ENCODE measurements at places on chromosomes 7 and 10. TPM values are rescaled to one million over a fixed set of nuclear protein-coding genes. Genes with fewer than 3 reads are reported as not detected.

The UBTD1 gene
- 15.8 TPM for total RNA-seq

The GOLGA7B gene
- total RNA-seq = under 0.01 TPM

The MMP21 gene
- total RNA-seq = not detected

The GATA3 gene
- not detected for total RNA-seq

The ZNF862 gene
- total RNA-seq = 6.2 TPM

The SH2B2 gene
- 2.9 TPM for total RNA-seq

The NUTM2D gene
- total RNA-seq = 1.1 TPM

The ITGB8 gene
- 11.8 TPM for total RNA-seq

The ZNF425 gene
- 2.2 TPM for total RNA-seq

The ABCB1 gene
- 0.20 TPM for total RNA-seq

The ELMO1 gene
- total RNA-seq = 1.4 TPM

The ATP6V0A4 gene
- not detected for total RNA-seq

The PAOX gene
- total RNA-seq = 4.8 TPM

The DGKB gene
- total RNA-seq = 0.37 TPM

The NUDT13 gene
- total RNA-seq = 2.9 TPM

The NANOS1 gene
- 0.73 TPM for total RNA-seq

The ANLN gene
- total RNA-seq = 173 TPM

The CLRN3 gene
- not detected for total RNA-seq

The ATOH7 gene
- total RNA-seq = under 0.01 TPM

The NEURL1 gene
- 0.39 TPM for total RNA-seq

The CYP3A4 gene
- total RNA-seq = not detected

The SP4 gene
- 4.8 TPM for total RNA-seq

The FKBP6 gene
- total RNA-seq = not detected

The SLC39A12 gene
- not detected for total RNA-seq

The ZNF487 gene
- 4.8 TPM for total RNA-seq

The SLC18A3 gene
- not detected for total RNA-seq

The CPVL gene
- 2.6 TPM for total RNA-seq

The NUB1 gene
- 27.6 TPM for total RNA-seq

The PTTG1IP2 gene
- total RNA-seq = not detected

The HPS6 gene
- total RNA-seq = 29.0 TPM

The GNG11 gene
- total RNA-seq = 74.1 TPM

The CYREN gene
- 44.4 TPM for total RNA-seq

The HOXA2 gene
- 0.39 TPM for total RNA-seq

The ASB10 gene
- not detected for total RNA-seq

The PLEKHS1 gene
- not detected for total RNA-seq

The RBP3 gene
- not detected for total RNA-seq

The C10orf67 gene
- under 0.01 TPM for total RNA-seq

The TSPAN12 gene
- total RNA-seq = 0.37 TPM

The RSPH10B gene
- 0.20 TPM for total RNA-seq

The ERVW-1 gene
- total RNA-seq = not detected

The PLXDC2 gene
- 0.37 TPM for total RNA-seq

The EEF1AKMT2 gene
- total RNA-seq = 19.2 TPM

The SLC16A12 gene
- under 0.01 TPM for total RNA-seq

The FOXP2 gene
- 11.8 TPM for total RNA-seq

The ENTPD1 gene
- not detected for total RNA-seq

The ALDH18A1 gene
- total RNA-seq = 93.1 TPM

The DMBT1 gene
- total RNA-seq = under 0.01 TPM

The PDGFA gene
- total RNA-seq = 1.4 TPM

The SCIN gene
- under 0.01 TPM for total RNA-seq

The ANKRD30A gene
- total RNA-seq = not detected

The CALHM2 gene
- total RNA-seq = 63.9 TPM

The ADAM22 gene
- total RNA-seq = 0.73 TPM

The BLOC1S2 gene
- 44.8 TPM for total RNA-seq

The LRRN3 gene
- 0.37 TPM for total RNA-seq

All from subcutaneous preadipocyte (primary cell).